ENCODE measurements at places on chromosomes 7 and 10.

DNA sequence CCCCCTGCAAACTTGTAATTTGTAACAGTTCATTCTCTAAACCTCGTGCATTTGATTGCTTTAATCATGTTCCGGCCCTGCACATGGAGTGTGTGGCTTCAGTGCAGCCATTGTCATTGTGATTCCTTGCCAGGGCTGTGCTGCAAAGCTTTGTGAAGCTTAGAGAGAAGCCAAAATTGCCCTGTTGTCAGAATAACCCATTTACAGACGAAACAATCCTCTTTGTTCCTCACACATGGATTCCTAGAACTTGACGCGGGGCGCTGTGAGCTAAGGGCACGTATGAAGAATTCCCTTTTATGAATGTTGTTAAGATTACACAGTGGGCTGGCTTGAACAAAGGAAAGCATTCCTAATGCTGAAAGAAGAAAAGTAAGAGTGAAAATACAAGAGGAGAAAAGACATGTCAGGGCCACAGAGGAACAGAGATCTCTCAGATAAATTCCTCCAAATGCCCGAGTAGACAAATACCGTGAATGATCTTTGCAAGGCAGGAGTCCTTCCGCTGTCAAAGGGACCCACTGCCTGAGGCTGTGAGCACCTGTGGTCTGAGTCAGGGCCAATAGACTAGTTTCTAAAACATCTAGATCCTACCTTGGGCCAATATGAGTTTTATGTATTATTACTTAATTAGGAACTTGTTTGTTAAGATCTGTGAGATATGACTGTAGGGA lies 205.4 kb upstream of the C7orf33 start:
- DNase-seq = no peak

- no peak for DNase-seq
Observed at GRCh38 chr10:58143944-58144343, 123.8 kb downstream of the IPMK start.

DNA sequence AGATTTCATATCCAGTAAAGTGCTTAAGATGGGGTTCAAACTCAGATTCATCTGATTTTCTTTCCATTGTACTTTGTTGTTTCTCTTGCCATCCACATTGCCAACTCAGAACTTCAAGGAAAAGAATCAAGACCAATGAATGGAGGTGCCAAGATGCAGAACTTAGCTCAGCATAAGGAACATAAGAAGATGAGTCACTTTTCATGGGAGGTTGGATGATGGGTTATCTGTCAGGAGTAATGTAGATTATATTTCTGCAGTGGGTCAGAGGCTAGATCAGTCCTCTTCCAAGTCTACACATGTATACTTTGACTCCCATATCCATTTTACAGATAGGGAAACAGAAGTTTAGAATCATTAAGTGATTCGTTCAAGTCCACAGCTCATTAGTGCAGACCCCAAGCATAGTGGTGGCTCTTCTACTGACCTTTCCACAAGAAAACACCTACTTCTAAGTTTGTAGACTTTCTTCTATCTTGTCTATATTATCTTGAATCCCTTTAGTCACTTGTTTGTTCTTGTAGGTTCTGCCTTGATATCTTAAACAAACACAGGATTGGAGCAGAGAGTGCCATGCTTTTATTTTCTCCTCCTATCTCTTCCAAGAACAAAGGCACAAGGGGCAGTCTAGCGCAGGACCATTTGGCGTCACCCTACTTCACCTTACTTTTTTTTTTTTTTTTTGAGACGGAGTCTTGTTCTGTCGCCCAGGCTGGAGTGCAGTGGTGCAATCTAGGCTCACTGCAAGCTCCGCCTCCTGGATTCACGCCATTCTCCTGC lies 14.0 kb upstream of the ADD3 start:
- DNase-seq = no peak

DNA sequence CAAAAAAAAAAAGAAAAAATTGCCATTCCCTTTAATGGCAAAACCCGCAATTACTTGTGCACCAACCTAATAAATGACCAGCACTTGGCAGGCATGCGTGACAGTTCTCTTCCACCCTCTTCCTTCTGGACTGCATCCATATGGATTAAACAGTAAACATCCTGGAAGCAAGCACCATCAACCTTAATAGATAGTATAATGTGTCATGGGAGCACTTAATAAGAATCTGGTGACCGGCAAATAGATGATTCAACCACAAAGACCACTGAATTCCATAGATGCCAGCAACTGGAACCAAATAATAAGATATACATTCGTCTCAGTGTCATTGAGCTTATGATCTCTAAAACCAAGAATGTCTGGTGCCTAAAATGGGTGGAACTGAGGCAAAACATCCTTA lies 610.2 kb downstream of the CALN1 start:
- DNase-seq = no peak

- DNase-seq = no peak
Observed at GRCh38 chr10:88156341-88156740, 292.9 kb downstream of the PTEN start.

DNA sequence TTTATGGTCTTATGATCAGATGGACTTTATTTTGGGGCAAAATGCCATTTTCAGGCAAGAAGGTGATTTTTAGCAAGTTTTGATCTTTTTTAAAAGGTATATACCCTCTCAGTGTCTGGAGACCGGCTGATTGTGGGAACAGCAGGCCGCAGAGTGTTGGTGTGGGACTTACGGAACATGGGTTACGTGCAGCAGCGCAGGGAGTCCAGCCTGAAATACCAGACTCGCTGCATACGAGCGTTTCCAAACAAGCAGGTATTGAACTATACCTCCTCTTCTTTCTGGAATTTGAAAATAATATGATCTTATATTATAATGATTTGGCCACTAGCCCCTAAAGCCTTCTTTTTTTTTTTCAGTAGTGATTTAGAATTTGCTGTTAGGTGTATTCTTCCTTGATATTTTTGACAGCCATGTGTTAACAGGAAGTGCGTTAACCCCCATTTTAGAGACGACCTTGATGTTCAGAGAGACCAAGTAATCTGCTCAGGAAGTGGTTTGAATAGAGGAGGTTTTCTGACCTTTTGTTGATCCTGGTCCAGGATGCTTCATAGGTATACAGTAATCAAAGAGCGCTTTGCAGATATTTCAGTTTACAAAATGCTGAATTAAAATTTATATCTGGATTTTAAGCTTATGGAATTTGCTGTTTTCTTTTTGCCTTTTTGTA lies 6.2 kb downstream of the BUB3 start:
- DNase-seq = no peak

GRCh38 chr10:95745501-95745900 lies 10.5 kb upstream of the ENTPD1 start:
- DNase-seq = no peak

DNA sequence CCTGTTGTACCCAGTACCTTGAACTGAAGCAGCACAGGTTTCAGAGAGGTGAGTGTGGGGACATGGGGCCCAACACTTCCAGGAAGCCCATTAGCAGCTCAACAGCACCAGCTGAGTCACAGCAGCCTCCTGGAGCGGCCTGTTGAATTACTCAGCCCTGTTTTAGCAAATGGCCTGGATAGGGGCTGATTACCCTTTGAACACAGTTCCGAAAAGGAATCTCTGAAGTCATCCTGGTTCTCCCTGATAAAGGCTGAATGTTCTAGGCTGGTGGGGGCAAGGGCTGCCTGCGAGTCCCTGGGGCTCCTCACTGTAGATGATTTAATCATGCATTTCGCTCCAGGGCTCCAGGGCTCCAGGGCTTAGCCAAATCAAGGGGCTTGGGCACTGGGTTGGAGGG lies 287.5 kb downstream of the GRID1 start:
- no peak for DNase-seq

DNA sequence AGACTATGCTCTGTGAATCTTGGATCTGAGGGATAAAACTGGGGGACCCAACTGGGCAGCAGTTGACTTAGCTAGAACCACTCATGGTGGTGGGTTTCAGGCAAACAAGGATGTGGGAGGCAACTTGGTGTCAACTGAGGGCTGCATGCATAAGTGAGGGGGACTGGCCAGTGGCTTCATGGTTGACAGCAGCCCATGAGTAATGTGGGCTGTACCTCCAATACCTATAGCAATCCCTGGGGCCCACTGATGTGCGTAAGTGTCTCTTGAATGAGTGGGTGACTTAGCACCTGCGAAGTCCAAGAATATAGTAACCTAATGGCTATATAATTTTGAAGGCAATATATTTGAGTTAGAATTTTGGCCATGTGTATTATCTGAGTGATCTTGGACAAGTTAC lies 13.7 kb upstream of the MAP3K8 start:
- no peak for DNase-seq

DNA sequence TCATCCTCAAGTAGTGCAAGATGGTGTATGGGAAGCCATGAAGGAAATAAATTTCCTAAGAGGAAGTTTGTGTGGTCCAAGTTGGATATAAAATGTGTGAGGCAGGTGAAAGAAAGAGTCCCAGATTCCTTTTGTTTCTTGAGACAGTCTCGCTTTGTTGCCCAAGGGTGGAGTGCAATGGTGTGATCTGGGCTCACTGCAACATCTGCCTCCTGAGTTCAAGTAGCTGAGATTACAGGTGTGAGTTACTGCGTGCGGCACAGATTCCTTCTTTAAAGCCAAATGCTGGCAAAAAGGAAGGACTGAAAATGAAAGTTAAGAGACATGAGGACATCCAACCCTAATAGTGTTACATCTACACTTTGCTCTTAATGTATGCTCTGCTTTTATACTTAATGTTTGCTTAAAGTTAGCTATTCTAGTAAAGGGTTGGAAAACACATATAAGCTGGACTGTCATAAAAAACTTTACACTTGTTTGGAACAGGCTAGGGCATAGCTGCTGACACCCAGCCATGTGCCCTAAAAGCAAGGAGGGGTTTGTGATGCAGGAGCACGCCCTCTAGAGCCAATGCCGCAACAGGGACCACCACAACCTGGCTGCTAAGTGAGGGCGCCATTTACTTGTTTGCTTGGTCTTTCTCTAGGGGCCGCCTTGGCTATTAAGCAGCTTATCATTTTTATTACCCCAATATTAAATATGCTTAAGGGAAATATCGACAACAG lies 34.5 kb downstream of the CLEC2L start:
- no peak for DNase-seq

GRCh38 chr7:127904670-127904985 lies 126.6 kb downstream of the LRRC4 start:
- no peak for DNase-seq

DNA sequence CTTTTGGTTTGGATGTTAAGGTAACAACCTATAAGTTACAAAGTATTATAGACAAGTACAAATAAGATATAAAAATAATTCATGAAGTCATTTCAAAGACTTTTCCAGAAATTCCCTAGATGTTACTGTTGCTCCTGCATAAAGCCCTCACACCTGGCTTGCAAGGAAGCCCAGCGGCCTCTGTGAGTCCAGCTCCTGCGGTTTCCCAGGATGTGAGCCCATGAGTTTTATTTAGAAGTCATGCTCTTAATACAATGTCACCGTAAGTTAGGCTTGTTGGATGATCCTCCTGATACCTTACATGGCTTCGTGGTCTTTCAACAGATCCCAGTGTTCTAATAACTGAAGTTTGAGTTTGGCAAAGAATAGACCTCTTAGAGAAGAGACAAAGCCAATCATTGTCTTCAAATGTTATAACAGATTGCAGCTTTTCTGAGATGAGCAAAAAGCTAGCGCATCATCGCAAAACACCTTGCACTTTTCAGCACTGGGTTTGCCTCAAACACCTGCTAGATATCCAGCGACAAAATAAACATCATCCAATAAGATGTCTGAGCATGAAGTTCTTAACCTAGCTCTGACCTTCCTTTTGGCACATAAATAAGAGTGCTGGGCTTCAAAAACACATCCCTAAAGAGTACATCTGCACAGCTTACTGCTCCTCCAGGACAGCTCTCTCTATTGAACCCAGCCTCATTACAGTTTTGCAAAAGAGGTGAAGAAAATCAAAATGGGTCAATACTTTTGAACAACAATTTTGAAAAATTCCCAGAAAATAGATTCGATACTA lies 3.6 kb downstream of the FAM171A1 start:
- no peak for DNase-seq

DNA sequence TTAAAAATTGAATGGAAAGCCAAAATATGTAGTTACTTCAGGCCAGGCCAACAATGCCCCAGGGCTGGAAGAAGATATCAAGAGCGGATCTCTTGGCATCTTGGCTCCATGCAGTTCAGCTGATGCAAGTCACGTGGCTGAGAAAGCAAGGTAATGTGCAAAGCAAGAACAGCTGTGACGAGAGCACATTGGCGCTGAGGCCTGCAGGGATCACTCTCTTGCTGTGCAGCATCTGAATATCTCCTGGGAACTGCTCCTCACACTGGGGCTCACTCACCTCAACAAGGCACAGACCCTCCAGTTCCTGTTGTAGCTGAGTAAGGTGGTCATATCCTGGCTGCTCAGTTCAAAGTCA lies 14.0 kb downstream of the AKR1B1 start:
- no peak for DNase-seq

- DNase-seq = no peak
Observed at GRCh38 chr7:80677629-80678028, 39.2 kb downstream of the CD36 start.

- no peak for DNase-seq
Observed at GRCh38 chr7:133529861-133530260, 277.0 kb downstream of the EXOC4 start.

DNA sequence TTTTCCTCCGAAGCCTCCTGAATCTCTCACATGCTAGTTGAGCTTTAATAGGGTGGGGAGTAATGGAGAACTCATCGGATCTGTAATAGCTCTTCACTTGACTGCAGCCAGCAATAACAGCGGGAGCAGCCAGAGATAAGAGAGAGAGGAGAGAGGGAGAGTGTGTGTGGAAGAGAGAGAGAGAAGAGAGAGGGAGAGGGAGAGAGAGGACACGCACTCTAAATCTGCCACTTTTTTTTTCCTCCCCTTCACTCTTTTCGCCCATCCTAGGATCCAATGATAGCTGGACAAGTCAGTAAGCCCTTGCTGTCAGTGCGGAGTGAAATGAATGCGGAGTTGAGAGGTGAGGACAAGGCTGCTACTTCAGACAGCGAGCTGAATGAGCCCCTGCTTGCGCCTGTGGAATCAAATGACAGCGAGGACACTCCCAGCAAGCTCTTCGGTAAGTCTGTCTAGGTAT lies 107.9 kb downstream of the POU6F2 start:
- no peak for DNase-seq

- DNase-seq = no peak
Observed at GRCh38 chr7:88669913-88670312, 89.6 kb upstream of the ZNF804B start.

DNA sequence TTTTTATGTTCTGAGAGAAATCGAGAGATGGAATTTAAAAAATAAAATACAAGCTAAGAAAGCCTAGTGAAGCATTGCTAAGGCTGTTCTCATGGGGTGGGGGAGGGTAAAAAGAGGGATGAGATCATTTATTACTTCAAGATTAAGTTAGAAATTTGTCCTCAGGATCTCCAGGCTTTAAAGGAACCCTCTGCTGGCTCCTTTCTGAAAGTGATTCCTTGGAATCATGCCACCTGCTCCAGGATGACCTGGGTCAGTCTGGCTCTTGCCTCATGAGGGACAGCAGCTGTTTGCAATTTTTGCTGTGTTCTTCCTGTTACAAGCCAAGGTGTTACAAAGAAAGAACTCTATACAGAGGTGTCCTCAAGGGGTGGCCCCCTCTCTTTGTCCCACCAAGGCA lies 69.8 kb downstream of the CDK1 start:
- no peak for DNase-seq

DNA sequence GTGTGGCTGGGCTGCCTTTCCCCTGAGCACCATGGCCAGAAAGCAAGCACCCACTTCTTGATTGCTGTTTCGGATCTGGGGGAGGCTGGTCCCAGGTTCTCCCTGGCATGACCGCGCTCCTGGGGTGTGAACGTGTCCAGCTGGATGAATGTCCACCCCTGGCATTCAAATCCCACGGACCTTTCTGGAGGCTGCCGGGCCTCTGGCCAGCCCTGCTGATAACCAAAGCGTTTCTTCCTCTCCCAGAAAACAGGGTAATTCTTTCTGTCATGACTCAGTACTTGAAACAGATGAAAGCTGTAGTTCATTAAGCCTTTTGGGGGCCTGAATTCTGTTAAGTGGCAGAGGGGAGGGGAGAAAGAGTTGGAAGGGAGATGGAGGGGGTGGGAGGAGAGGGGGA lies 73.1 kb upstream of the SAMD8 start:
- no peak for DNase-seq

All from activated CD8-positive, alpha-beta memory T cell treated with anti-CD3 and anti-CD28 coated beads for 1 hour (primary cell).